Natural killer cell treated with Interleukin-12 subunit alpha and Interleukin-12 subunit beta and Interleukin-15 and Interleukin-18, amount 100 ng/mL, for 72 hours (primary cell): ENCODE measurements at places on chromosomes 2 and 18.

- no peaks in the 10 kb centered on the region for H3K4me1 ChIP-seq
- H3K27me3 ChIP-seq, result no peaks in the 10 kb centered on the region
- no peak overlapping the region for H3K27ac ChIP-seq
These were observed 27.3 kb upstream of the SPOPL start for GRCh38 chr2:138474100-138474825.

DNA sequence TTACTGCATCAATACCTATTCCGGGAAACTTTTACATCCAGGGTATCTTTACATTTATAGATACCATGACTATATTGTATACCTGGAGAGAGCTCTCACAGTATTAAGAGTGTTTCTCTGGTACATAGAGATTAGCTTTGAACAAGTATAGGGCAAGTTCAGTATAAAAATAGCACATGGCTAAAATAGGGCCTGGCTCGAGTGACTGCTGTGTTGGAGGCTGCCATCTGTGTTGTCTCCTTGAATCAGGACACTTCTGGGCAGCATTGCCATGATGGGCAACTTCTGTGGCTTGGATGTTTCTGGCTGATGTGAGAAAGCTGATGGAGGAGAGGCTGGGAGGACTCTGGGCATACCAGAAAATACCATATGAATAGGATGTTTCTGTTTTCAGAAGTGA is 18.7 kb downstream of the ARHGAP28 start:
- no peak overlapping the region for H3K4me3 ChIP-seq
- DNase-seq, result no peak
- peaks cover 6% of the 10 kb centered on the region for H3K36me3 ChIP-seq
- H3K27ac ChIP-seq, result no peak overlapping the region
- H3K4me1 ChIP-seq, result no peaks in the 10 kb centered on the region

DNA sequence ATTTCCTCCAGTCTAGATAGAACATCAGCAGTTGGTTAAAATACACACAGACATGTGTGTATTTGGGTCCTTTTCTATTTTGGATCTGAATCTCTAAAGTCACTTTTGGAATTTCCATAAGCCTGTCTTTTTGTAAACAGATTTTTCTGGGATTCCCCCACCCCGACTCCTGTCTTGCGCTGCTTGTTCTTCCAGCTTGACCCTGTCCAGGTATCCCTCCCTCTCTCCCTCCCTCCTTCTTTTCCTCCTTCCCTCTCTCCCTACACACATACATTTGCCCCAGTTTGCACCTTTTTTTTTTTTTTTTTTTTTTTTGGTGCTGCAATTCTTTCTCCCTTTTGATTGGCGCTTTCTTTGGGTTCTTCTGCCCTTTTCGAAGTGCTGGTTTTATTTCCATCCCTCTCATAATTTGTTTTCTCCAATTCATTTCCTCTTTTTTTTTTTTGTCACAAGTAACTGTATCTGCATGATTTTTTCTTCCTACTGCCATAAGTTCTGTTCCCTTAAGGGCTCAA is 114.8 kb upstream of the SERTAD2 start:
- peaks cover 12% of the 10 kb centered on the region for H3K27me3 ChIP-seq
- peaks cover 19% of the 10 kb centered on the region for H3K4me1 ChIP-seq
- H3K36me3 ChIP-seq, result no peaks in the 10 kb centered on the region
- DNase-seq, result no peak

GRCh38 chr18:78739115-78739514 is 240.5 kb upstream of the SALL3 start:
- H3K27me3 ChIP-seq, result no peaks in the 10 kb centered on the region
- peaks cover 3% of the 10 kb centered on the region for H3K4me1 ChIP-seq
- DNase-seq, result no peak
- H3K4me3 ChIP-seq, result no peak overlapping the region
- no peak overlapping the region for H3K27ac ChIP-seq
- no peaks in the 10 kb centered on the region for H3K36me3 ChIP-seq

GRCh38 chr2:169965495-169965894 is 138.2 kb downstream of the UBR3 start:
- peaks cover 22% of the 10 kb centered on the region for H3K36me3 ChIP-seq
- H3K27me3 ChIP-seq, result no peaks in the 10 kb centered on the region
- H3K27ac ChIP-seq, result no peak overlapping the region
- H3K4me3 ChIP-seq, result no peak overlapping the region

DNA sequence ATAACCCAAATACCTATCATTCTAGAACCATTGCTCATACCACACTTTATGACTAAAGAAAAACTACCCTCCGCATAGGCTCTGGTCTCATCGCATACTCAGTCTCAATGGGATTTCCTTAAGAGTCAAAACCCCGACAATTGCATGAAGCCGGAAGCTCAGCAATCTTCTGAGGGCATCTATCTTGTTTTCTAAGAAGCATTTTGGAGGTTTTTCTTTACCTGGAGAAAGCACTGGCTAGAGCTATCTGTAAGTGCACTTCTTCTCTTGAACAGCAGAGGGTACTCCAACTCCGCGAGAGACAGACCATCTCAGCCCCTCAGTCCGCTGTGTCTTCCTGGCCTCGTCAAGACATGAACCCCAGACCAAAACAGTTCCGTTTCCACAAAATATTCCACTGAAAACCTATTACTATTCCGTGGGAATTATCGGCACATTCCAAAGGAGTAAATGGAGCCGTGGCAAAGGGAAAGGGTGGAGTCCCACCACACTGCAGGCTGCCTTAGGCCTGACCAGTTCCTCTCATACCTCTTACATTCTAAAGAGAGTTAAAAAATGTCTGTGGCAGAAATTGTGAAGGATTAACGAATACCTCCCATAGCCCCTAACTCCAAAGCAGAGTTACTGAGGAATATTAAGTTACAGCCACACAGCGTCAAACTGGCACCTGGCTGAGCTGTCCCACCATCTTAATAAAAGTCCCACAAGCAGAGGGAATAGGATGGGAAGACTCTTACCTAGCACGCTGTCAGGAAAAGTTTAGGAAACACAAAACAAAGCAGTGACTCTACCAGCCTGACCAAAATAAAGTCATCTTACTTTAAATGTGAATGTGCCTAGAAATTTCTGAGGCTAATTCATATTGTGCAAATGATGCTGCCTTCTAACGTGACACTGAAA is 325.6 kb upstream of the VRK2 start:
- peaks cover 8% of the 10 kb centered on the region for H3K27me3 ChIP-seq
- H3K27ac ChIP-seq, result no peak overlapping the region
- H3K36me3 ChIP-seq, result no peaks in the 10 kb centered on the region
- DNase-seq, result no peak
- H3K4me3 ChIP-seq, result no peak overlapping the region

GRCh38 chr2:46812361-46813019 is 103.1 kb downstream of the MCFD2 start:
- H3K4me1 ChIP-seq, result no peaks in the 10 kb centered on the region
- no peak overlapping the region for H3K4me3 ChIP-seq
- no peak for DNase-seq
